ENCODE measurements at places on chromosomes 13 and 19.

GRCh38 chr19:37078717-37079032, 442 bp downstream of the ZNF420 start:
- no peak for DNase-seq

GRCh38 chr19:14082675-14082960, 3.0 kb downstream of the C19orf67 start:
- DNase-seq: no peak

- DNase-seq: no peak
Measured at GRCh38 chr19:51333836-51334460, 8.0 kb downstream of the VSIG10L start.

DNA sequence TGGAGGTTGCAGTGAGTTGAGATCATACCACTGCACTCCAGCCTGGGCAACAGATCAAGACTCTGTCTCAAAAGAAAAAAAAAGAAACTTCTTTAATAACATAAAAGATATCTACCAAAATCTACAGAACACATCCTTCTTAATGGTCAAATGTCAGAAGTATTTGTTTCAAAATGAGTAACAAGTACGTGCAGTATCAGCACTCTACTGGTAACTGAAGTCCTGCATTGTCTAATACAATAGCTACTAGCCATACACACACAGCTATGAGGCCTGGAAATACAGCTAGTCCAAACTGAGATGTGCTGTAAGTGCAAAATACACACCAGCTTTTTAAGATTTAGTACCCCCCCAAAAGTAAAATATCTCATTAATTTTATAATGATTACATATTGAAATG, 88.1 kb downstream of the TSC22D1 start:
- no peak for DNase-seq

DNA sequence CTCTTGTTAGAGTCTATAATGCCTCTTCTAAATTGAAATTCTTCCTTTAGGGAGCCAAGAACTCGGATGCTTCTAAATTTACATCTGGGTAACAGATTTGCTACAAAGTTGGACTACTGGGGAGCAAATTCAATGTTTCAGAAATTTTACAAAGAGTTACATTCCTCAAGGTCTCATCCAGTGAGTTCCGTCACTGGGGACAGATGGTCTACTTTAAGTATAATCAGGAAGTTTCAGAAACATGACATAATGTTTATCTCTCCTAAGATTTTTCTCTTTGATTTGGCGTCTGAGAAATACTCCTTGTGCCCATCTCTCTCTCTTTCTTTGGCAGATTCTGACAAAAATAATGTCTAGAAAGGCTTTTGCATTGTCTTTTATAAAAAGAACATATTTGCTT, 81.5 kb upstream of the MBNL2 start:
- no peak for DNase-seq

GRCh38 chr13:68574053-68574452, 1343.9 kb upstream of the PCDH9 start:
- no peak for DNase-seq

GRCh38 chr13:50484472-50485113, 358.9 kb downstream of the DLEU7 start:
- DNase-seq: no peak

DNA sequence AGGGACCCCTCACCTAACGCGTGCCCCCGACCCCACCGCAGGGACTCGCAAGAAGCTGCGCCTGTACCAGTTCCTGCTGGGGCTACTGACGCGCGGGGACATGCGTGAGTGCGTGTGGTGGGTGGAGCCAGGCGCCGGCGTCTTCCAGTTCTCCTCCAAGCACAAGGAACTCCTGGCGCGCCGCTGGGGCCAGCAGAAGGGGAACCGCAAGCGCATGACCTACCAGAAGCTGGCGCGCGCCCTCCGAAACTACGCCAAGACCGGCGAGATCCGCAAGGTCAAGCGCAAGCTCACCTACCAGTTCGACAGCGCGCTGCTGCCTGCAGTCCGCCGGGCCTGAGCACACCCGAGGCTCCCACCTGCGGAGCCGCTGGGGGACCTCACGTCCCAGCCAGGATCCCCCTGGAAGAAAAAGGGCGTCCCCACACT, 4.7 kb upstream of the MYBPC2 start:
- no peak for DNase-seq

DNA sequence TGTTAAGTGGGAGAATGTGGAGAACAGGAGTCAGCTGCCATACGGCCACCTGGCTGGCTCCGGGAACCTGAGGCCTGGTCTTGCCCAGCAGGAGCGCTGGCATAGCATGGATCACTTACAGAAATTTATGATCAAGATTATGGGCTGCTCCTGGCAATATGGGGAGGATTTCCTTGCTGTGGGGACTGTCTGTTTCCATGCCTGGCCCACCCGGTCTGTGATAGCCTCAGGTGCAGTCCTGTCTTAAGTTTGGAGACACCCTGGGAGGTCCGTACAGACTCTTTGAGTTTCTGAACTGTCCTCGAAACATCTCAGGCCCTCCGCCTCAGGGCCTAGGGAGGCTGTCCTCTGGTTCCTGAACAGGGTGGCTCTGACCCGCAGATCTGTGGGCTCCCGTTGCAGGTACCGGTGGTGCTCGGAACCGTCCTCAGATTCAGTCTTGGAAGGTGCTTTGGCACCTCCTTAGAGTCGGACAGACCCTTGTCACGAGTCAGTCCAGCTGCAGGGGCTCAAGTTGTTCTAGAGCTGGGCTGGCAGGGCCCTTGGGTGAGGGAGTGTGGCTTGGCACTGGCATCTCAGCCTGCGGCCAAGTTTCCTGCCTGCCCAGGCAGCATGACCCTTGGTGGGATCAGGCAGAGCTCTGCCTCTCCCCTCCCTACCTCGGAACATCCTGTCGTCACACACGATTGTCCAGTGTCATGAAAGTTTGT, 4.9 kb downstream of the TFDP1 start:
- DNase-seq: no peak

DNA sequence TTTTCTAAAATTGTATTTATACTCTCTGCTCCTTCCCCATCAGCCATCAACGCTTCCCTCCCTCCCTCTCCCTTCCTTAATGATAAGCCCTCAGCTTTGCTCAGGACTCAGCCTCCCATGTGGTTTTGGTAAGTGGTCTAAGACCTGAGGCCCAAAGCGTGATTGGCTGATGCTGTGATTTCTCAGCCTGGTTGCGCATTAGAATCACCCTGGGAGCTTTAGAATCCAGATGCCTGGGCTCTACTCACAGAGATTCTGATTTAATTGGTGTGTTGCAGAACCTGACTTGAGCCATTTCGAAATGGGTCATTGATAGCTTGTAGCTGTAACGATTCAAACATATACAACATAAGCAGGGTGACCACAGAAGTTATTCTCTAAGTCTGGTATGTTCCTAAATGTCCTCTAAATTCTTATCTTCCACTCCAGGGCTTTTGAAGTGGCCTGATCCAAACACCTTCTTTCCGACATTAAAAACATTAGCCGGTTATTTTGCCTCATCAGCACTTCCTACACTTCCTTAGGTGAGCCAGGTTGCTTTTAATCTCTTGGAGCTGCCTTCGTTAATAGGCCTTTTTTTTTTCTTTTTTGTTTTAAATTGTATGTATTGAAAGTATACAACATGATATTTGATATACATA, 60.6 kb downstream of the LRCH1 start:
- DNase-seq: no peak

GRCh38 chr19:2793126-2793525, 7.8 kb downstream of the THOP1 start:
- DNase-seq: no peak

- no peak for DNase-seq
Measured at GRCh38 chr19:19348266-19348665, 27.6 kb downstream of the MAU2 start.

- no peak for DNase-seq
Measured at GRCh38 chr13:110220471-110220870, 86.5 kb downstream of the COL4A1 start.

DNA sequence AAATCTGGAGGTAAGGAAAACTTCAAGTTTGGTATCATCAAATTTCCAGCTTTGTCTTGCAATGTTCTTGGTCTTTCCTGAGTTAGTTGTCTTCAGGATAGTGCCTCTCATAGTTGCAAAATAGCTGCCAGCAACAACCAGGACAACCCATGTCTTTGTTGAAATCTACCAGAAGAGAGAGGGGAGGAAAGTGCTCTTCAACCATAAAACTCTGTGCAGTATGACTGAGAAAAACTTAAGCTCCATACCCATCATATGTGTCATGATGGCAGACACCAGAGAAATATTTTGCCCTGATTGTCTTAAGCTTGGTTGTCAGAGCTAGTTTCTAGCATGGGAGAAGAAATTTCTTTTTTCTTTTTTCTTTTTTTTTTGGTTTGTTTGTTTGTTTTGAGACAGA, 103.3 kb downstream of the SPRY2 start:
- DNase-seq: no peak

DNA sequence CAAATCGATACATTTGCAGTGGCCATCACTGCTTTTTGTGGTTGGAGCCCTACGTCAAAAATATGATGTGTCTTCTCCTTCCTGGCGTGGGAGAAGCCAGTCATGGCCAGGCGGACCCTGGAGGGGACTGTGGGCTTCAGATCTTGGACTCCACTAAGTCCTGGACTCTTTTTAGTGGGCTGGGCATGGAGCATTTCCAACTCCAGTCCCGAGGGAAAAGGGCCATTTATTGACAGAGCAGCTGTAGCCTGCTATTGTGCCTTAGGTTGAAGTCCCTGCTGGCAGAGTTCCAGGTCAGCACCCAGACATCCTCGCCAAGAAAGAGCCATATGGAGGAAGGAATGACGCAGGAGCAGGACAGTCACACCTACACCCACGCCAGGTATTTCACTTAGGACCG, 179.2 kb upstream of the ZNF507 start:
- DNase-seq: no peak

DNA sequence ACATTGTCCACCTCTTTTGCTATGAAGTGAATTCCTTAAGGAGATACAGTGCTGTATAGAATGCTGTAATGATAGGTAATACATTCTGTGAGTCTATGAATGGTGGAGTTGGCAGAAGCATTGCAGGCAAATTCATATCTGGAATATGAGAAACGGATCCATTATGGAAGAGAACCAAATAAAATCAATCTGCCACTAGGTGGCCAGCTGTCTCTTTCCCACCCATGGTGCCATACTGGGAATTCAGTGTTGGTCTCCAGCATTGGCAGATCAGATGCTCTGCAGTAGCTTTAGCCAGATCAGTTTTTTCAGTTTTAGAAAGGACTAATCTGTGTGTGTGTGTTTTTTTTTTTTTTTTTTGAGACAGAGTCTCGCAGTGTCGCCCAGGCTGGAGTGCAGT, 27.6 kb downstream of the DNAJC3 start:
- no peak for DNase-seq

GRCh38 chr13:50593207-50593606, 250.3 kb downstream of the DLEU7 start:
- no peak for DNase-seq

GRCh38 chr13:45950386-45951000, 98.9 kb upstream of the SIAH3 start:
- no peak for DNase-seq

DNA sequence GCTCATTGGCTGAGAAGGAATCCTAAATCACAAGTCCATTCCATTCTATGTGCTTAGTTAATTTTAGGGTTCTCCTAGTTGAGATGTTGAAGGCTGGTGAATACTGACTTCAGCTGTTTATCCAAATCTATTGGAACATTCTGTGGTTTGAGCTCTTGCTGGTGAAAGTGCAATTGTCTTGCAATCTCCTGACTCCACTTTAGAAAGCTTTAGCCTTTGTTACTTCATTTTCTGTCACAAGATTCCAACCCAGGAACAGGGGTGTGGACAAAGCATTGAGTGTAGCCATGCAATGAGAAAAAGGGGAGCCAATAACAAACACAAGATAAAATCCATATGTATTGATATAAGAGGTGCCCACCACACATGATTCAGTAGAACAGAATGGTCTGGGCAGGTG, 15.0 kb downstream of the CEACAM21 start:
- no peak for DNase-seq

- no peak for DNase-seq
Measured at GRCh38 chr13:74575729-74576125, 441.5 kb upstream of the KLF12 start.

GRCh38 chr13:56349866-56350265, 790.9 kb upstream of the PRR20A start:
- no peak for DNase-seq

DNA sequence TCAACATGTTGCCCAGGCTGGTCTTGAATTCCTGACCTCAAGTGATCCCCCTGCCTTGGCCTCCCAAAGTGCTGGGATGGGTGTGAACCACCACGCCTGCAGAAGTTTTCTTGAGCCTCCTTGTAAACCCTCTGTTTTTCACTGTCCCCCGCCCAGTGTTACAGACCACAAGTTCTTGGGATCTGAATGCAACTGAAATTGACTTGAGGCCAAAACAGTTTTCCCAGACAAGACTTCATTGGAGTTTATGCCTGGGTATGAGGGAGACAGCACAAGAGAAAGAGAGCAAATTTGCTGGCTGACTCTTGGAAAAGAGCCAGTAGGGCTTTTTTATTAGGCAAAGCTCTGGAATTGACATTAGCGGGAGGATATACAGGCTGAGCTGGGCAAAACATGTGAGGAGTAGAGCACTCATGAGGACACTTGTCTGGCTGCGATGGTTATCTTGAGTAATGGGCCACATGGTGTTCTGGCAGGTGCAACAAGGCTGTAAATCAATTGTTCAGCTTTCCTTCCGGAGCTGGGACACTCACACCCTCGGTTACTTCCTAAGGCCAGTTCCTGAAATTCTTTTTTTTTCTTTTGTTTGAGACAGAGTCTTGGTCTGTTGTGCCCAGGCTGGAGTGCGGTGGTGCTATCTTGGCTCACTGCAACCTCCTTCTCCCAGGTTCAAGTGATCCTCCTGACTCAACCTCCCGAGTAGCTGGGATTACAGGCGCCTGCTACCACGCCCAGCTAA, 12.7 kb upstream of the HNRNPL start:
- DNase-seq: no peak

DNA sequence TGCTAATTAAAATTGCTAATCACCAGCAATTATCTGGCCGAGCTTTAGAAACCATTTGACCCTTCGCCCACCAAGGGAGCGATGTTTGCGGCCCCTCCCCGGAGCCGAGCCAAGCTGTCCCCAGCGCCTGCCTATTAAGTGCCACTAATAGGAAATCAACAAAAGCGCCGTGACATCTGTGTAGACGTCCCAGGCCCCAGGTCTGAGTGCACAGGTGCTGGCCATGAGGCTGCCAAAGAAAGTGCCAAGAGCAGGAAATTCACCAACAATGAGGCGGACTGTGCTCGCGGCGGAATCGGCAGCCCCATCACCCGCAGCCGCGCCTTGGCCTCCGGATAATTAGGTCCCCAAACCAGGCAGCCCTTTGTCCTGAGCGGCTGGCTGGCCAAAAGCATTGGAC, 44.5 kb upstream of the SPACA7 start:
- no peak for DNase-seq

DNA sequence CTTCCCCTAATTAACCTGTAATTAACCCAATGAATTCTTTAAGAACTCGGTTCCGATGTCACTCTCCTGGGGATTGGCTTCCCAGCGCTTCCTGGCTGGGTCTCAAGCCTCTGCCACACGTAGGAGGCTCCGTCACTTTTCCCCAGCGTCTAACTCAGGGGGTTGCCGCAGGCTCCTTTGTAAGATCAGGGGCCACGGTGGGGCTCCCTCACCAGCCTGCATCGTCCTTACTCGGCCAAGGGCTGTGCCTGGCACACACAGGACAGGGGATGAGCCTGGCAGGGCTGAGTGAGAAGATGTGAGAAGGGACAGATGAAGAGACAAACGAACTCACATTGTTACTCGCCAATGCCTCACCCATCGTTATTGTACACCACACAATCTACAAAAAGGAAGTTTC, 20.9 kb upstream of the ATP11A start:
- no peak for DNase-seq

- no peak for DNase-seq
Measured at GRCh38 chr19:19229701-19230100, 17.9 kb downstream of the NCAN start.
